ENCODE measurements at places on chromosomes 11 and 22.
A peak's percentile ranks its signal among the peaks of the same experiment; 100 is the strongest.

- no peak for DNase-seq
Observed at GRCh38 chr11:58813693-58814092, 30.8 kb downstream of the GLYATL2 start.

GRCh38 chr11:77130763-77131513 lies 2.9 kb downstream of the MYO7A start:
- no peak for DNase-seq

- no peak for DNase-seq
Observed at GRCh38 chr11:3604167-3604566, 37.6 kb downstream of the ART5 start.

DNA sequence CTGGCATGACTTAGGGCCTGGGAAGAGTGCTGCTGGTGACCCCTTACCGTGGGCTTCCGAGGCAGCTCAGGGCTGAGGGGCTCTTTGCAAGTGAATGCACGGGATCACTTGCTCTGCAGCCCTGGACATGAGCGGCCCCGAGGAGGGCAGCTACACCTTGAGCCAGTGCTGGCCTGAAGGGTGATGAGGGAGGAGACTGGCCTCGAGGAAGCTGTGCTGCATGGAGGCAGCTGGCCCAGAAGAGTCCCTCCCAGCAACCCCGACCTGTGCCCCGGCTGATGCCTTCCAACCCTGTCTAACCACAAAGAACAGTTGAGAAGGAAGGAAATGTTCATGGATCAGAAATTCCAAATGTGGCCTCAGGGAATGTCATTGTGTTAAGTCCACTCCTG lies 45.2 kb downstream of the TBX1 start:
- DNase-seq, result no peak

- DNase-seq, result no peak
Observed at GRCh38 chr11:16827139-16827538, 88.7 kb downstream of the C11orf58 start.

DNA sequence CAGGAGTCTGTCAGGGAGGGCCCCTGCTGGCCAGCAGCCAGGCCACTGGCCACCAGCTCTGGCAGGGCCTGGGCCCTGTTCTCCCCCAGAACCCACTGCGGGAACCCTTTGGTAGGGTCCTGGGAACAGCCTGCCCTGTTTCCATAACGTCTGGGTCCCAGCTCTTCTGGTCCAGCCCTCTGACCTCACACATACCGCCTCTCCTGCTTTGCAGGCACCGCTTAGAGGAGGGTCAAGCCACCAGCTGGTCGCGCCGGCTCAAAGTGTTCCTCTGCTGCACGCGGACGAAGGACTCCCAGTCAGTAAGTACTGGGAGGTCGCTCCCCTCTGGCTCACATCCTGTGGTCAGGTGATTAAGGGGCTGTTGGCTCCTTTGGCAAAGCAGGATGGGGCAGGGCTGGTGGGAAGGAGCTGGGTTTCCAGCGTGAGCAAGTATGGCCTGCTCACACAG lies 26.6 kb upstream of the MYRF start:
- DNase-seq, result no peak

DNA sequence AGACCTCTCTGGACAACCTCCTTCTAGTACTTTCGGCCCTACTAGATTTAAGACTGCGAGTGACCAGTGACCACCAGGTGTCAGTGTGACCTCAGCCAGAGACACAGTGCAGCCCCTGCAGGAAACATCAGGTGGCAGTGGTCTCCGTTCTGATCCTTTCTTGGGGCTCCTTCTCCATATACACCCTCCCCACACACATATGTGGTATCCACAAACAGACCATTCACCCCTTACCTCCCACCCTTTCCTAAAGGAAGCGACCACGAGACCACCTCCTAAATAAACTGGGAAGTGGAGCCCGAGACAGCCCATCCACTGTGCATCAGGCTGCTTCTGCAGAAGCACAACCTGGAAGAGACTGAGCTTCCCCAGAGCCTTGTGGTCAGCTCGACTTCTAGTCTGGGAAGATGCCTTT lies 38.5 kb upstream of the CYP2D6 start:
- DNase-seq, result peak; percentile 66

DNA sequence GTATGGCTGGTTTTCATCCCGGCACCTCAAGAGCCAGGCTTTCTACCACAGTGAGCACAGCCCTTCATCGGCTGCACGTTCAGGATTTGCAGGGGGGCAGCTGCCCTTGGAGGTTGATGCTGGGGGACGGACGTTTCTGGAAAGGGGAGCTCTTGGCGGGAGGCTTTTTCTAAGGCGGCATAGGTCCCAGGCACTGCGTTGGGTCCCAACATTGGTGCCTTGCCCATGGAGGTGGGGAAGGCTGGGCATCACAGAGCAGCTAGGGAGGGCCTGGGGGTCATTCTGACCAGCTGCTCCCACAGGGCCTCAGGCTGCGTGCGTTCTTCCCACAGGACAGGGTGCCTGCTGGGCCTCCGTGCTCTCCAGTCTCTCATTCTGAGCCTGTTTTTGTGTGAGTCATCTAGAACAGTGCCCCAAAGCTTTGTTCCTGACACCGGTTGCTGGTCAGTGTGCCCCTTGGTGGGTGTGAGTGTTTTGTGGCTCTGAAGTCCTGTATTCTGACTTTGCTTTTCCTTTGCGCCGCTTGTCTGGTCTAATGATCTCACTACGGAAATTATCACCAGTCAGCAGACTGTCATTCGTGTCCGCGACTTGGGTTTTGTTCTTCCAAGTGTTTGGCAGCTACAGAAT lies 275.9 kb downstream of the TBC1D22A start:
- no peak for DNase-seq

GRCh38 chr22:44460287-44460686 lies 37.7 kb downstream of the RTL6 start:
- no peak for DNase-seq

DNA sequence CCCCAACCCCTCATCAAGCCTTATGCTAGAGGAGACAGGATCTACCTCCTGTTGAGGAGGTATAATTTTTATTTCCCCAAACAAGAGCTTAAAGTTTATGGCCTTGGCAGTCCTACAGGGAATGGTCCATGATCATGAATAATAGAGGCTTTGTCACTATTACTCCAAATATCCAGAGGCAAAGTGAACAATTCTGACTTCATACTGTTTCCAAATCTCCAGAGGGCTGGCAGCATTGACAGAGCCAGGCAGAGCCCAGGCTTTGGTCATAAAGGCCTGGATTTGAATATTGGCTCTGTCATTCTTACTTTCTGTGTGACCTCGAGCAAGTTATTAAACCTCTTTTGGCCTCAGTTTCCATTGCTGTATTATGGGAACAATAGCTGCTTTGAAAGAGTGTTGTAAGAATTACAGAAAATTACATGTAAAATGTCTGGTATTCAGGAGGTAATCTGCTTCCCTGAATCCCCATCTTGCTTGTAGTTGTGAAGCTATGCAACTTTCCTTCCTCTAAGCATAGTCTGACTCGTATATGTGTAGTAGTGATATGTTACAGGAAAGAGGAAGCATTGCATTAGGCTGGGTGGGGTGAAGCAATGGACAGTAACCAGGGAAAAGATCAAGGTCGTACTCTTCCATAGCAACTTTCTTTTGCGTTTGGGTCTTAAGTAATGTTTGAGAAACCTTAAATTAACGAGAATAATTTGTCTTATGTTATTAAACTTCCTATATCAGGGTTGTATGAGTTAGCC lies 88.8 kb downstream of the CD44 start:
- DNase-seq, result no peak

GRCh38 chr11:72778535-72779494 lies 15.0 kb downstream of the STARD10 start:
- no peak for DNase-seq

DNA sequence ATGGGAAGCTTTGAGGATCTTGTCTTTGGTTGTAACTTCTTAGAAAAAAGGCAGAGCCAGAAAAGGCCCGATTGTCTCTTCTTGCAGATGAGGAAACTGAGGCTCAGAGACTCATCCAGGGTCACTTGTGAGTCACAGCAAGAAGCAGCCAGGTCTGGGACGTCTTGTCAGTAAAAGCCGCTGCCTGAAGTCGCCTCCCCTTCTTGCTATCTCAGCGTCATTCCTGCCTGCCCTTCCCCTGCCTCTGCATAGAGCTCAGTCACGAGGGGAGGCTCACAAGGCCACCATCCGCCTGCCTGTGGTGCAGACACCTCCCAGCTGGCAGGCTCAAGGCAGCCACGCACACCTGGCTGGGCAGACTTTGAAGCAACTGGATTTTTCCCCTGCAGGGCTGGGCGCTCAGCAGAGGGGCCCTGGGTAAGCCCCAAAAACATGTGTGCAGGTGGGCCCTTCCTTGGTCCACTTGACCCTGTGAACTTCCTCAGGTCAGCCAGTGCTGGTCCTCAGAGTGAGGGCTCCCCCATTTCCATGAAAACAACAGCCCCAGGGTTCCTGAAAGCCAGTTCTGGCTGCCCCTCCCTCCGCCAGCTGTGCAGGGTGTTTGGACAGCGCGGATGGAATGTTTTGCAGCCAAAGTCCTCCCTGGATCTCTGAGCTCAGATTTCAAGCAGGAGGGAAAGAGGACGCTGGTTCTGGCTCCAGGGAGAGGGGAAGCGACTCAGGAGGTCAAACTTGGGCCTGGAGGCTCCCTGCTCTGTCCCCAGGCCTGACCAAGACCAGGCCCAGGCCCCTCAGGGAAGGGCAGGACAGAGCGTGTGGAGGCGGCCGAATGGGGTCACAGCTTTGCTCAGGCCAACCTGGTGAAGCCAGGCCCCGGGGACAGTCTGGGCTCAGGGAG lies 6.0 kb upstream of the RAB3IL1 start:
- DNase-seq, result no peak

DNA sequence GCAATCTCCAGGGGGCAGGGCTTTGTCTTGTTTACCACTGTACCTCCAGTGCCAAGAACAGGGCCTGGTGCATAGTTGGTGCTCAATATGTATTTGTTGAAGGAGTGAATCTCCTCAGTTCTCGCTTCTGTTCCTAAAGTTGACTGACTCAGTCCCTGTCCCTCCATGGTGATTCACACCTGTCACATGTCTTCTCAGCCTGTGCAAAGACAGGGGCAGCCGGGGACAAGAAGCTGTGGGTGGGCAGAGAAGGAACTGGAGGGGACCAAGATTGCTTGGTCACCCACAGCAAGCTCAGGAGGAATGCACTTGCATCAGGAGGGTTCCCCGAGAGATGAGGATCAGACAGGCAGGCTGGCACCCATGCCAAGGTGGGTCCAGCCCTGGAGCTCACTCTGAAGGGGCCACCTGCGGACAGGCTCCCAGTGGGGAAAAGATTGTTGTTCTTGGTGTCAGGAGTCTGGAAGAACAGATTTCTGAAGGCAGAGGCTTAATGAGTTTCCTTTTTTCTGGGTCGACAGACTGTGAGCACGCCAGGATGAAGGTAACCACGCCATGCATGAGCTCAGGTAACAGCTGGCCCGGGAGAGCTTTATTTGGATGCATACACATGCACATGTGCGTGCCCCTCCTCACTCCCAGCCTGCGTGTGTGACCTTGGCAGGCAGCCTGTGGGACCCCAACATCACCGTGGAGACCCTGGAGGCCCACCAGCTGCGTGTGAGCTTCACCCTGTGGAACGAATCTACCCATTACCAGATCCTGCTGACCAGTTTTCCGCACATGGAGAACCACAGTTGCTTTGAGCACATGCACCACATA lies 16.9 kb downstream of the IL17RA start:
- no peak for DNase-seq

GRCh38 chr11:2892967-2893528 lies 7.5 kb upstream of the CDKN1C start:
- peak; percentile 32 for DNase-seq

GRCh38 chr22:48700566-48701295 lies 1126.9 kb downstream of the BRD1 start:
- no peak for DNase-seq

GRCh38 chr11:40045312-40045711 lies 1414.1 kb downstream of the LRRC4C start:
- DNase-seq, result no peak

DNA sequence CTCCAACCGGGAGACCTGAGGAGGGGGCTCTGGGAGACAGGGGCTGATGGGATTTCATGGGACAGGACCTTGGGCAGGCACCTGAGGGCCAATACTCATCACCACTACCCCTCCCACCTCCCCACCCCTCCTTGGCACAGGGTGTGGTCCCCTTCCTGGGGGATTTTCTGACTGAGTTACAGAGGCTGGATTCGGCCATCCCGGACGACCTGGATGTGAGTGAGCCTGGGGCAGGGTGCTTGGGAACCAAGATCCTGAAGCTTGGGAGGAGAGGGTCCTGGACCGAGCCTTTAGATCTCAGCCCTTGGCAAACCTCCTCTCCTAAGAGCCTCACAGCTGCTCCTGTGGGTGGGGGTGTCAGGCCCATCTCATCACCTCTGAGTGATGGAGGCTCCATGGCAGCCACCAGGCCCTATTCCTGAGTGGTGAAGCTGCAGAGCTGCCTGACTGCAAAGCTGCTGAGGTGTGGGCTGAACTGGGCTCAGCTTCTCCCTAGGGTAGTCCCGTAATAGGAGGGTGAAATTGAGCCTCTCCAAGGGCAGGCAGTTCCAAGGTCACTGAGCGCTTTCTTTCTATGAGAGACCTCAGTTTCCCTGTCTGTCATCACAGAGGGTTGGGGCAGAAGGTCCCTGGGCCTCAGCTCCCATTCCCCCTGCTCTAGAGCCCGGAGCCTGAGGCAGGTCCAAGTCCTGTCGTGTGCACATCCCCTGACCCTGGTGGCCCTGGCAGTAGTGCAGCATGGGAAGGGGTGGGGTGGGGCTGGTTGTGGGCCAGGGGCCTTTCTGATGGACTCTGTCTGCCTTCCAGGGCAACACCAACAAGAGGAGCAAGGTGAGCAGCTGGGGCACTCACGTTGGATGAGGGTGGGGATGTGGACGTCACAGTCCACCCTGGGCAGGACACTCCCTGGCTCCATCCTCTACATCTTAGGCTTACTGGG lies 6.5 kb downstream of the RGL4 start:
- no peak for DNase-seq

GRCh38 chr11:33997584-33998251 lies 53.8 kb upstream of the CAPRIN1 start:
- no peak for DNase-seq

- DNase-seq, result no peak
Observed at GRCh38 chr22:43004362-43005035, 10.4 kb downstream of the PACSIN2 start.

- DNase-seq, result no peak
Observed at GRCh38 chr11:115500547-115501501, 3.4 kb downstream of the CADM1 start.
